ENCODE measurements at places on chromosomes 7 and 10.

GRCh38 chr7:131529179-131529578, 27.2 kb downstream of the PODXL start:
- no peak for DNase-seq

DNA sequence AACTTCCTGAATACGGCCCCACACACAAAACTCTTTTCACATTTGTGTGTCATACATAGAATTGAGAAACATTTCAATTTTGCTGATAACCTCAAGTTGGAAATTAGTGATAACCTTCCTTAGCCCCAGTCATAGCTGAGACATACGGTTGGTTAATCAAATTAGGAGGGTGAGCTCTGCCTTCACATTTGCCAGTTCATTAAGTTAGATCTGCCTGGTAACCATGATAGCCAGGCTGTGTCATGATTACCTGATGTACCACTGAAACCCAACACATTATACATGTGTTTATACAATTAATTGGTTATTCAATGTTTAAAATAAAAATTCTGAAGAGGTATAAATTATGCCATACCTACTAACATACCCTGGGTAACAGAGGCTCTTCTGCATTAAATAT, 60.8 kb upstream of the RAB11FIP2 start:
- no peak for DNase-seq

DNA sequence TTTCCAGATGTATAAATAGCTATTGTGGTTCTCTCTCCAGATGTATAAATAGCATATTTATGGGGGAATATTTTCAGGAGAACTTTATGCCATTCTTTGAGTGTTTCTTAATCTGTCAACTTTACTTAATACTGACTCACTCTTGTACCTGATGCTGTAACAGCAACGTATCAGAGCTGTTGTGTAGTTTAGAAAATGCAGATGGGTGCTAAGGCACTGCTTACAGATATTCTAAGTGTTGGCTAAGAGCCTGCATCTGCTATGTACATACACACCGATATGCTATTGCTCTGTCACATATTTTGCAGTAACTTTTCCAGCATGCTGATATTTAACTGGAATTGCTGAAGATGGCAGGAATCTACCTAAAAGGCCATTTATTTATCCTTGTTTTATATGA, 71.9 kb downstream of the WDR37 start:
- no peak for DNase-seq

DNA sequence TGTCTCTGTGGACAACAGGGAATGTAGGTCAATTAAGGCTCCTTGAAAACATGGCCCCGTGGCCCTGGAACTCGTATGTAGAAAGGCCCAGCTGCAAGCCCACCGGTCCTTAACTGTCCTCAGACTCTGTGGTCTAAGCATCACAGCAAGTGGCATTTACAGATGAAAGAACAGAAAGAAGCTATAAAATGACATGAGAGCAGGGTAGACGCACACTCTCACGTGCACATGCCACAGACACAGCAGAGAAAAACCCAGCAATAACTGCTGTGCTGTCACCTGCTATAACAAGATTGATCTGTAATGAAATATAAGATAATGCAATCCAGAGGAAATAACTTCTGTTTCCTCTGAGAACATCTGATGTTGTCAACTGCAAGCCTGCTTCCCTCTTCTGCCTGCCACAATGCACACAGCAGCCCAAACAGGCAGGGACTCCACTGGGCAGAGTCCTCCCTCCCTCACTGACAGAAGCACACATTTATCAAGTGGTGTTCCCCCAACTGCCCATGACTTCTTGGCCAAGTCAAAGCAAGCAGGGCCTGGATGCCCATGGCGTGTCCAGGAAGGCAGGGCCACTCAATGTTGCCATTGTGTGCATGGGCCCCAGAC, 63.9 kb downstream of the GFRA1 start:
- no peak for DNase-seq

GRCh38 chr10:99711129-99711719, 20.7 kb downstream of the COX15 start:
- peak; percentile 28 for DNase-seq

- no peak for DNase-seq
These were observed 83.0 kb downstream of the CXCL12 start for GRCh38 chr10:44301781-44302355.

DNA sequence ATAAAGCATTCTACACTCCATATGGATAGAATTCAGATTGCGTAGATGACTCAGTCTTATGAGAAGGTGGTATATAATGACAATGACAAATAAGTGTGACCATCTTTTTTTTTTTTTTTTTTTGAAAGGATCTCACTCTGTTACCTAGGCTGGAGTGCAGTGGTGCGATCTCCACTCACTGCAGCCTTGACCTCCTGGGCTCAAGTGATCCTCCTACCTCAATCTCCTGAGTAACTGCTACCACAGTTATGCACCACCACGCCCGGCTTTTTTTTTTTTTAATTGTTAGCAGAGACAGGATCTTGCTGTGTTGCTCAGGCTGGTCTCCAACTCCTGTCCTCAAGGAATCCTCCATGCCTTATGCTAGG, 43.2 kb upstream of the NRP1 start:
- no peak for DNase-seq

- DNase-seq, result no peak
These were observed 22.9 kb downstream of the HIP1 start for GRCh38 chr7:75715864-75716263.

DNA sequence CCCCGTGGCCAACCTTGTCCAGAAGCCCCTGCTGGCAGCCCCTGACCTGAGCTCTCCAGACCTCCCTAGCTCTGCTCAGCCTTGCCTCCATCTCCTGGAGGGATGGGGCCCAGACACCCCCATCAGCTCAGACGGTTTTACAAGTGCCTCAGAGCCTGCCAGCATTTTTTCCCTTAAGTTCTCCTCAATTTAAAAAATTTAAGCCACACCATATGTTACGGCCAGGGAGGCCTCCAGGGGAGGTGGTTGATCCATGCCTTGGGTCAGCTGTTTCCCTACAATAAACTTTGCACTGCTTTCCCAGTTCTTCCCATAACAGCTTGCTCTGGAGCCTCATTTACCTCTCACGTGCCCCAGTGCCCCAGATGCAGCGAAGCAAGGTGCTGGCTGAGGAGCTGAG, 143.5 kb downstream of the RGS10 start:
- DNase-seq, result no peak

DNA sequence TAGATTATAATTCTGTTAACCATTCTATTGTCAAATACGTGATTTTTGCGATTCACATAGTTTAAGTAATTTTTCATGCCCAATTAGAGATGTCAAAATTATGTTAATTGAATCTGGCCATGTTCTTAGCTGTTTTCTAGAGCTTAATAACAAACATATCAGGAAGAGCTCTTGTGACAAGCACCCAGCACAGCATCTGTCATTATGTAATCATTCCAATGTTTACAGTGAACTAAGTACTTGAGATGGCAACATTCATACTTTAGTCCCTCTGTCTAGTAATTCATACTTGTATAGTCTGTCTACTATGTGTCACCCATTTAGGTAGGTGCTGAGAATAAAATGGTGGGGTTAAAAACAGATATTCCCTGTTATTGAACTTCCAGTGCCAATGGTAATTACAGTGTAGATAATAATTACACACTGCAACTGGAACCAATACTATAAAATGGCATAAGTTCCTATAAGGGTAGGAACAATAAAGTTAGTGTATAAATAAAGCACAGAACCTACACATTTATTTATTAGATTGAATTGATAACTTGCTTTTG, 55.2 kb downstream of the ZEB1 start:
- no peak for DNase-seq

DNA sequence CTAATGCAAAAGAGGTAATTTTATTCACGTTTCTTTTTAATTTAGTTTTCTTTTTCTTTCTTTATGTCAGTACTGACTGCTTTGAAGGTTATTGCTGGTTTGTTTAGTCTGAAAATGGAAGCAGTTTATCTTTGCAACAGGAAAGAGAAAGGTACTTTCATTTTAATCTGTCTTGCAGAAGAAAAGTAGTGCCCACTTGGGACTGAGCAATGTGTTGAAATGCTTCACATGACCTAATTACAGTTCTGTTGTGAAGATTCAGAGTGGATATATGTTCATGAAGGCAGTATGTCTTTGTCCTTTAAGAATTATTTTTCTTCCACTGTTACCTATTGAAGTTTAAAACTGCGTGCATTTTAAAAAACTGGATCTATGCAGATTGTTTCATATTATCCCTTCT, 80.1 kb downstream of the ANKIB1 start:
- DNase-seq, result no peak

GRCh38 chr7:18555120-18555519, 59.6 kb downstream of the HDAC9 start:
- no peak for DNase-seq

GRCh38 chr10:6301488-6302075, 98.8 kb downstream of the PFKFB3 start:
- no peak for DNase-seq

DNA sequence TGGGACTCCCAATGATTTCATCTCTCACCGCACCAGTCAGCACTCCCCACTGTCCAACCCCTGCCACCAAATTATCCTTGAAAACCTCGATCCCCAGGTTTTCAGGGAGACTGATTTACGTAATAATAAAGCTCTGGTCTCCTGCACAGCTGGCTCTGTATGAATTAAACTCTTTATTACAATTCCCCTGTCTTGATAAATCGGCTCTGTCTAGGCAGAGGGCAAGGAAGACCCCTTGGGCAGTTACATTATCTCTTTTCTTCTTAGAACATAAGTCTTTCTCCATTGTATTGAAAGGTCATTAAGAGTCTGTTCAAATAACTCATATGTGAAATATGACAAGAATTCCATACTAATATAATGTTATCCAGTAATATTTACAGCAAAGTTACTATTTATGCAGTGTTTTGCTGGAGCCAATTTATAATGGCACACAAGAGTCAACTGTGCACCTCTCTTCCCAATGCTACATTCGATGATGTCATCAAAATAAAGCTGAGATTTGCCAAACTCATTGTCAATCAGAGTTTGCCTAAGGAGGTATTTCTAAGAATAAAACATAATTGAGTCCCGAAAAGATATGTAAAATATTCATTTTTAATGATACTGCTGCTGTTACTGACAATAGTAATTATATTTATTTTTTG, 1297.2 kb upstream of the LRRTM3 start:
- DNase-seq, result no peak

DNA sequence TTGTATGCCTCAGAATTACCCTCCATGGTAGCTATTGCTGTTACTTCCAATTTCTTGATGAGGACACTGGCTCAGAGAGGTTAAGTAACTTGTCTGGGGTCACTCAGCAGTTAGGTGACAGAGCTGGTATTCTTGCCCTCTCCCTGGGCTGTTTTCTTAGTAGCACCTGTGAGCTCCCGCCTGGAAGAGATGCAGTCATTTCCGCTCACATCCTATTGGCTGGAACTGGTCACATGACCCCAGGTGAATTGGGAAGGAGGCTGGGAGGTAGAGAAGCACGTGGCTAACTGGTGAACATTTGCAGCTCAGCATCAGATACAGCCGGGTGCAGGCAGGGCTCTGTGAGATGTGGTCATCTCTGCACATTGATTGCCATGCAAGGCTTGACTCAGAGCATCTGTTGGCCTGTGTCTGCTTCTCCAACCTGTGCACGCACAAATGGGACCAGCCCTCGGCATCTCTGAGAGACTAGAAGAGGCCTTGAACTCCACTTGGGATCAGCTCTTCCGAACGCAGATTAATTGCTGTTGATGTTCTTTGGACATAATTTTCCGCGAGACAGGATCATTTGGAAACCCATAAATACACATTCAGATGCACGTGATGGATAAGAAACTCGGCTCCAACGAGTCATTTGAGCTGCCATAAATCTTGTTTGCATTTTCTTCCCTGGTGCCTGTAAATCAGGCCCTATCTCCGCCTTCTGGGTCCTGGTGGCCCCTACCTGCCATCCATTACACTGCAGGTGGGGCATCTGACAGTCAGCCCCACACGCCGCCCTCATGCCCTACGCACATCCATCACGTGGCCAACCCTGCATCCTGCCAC, 42.8 kb downstream of the MYL10 start:
- peak; percentile 3 for DNase-seq

GRCh38 chr10:68196701-68197100, 35.2 kb downstream of the ATOH7 start:
- DNase-seq, result no peak

DNA sequence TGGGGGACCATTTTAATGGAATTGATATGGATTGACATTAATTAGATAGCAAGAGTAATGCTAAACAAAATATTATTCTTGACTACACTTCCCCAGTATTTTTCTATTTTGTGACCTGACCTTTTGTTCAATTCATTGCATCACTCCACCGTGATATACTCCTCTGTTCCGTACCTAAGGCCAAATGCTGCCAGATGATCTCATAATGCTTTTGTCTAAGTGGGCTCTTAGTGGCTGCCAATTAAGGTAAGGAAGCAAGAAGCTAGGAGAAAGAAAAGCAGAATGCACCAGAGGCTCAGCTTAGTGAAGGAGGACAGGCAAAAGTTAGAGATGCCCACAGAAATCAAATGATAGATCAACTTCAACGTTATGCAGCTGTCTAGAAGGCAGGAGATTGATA, 36.4 kb downstream of the FEZF1 start:
- DNase-seq, result no peak

DNA sequence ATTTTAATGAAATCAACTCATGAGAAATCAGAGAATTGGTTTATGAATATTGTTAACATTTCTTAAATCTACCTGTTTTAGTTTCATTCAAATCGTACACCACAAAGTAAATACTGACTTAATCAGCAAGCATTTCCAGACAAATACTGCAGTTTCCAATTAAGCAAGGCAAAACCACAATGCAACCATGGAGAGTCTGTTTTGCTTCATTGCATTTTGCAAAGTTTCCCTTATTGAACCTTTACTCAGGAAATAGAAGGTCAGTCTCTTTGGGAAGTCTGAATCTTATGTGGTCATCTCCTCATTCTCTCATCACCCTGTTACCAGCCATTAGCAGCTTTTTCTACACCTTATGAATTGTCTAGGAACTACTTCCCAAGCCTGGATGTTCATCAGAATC, 400.5 kb downstream of the IPMK start:
- DNase-seq, result no peak

DNA sequence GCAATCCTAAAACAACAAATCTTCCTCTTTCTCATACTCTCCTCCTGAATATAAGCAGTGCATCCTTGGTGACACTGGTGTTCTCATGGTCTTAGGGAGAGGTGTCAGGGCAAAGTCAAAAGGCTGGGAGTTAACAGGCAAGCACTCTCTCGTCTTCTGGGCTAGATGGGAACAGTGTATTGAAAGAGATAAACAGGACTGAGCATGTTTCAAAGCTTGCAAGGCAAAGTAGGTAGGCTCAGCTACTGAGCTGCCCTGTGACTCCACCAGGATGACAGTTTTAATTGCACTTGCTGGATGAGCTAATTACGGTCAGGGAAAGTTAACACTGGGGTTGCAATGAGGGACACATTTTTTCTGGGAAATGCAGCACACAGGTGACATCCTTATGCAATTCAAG, 554.9 kb upstream of the NRP1 start:
- DNase-seq, result no peak

Data from AG08396 (cell line).